Fibroblast of skin of abdomen (primary cell): ENCODE measurements at places on chromosomes 13 and 19.

- DNase-seq, result no peak
Observed at GRCh38 chr13:113466383-113466782, 13.1 kb upstream of the ADPRHL1 start.

DNA sequence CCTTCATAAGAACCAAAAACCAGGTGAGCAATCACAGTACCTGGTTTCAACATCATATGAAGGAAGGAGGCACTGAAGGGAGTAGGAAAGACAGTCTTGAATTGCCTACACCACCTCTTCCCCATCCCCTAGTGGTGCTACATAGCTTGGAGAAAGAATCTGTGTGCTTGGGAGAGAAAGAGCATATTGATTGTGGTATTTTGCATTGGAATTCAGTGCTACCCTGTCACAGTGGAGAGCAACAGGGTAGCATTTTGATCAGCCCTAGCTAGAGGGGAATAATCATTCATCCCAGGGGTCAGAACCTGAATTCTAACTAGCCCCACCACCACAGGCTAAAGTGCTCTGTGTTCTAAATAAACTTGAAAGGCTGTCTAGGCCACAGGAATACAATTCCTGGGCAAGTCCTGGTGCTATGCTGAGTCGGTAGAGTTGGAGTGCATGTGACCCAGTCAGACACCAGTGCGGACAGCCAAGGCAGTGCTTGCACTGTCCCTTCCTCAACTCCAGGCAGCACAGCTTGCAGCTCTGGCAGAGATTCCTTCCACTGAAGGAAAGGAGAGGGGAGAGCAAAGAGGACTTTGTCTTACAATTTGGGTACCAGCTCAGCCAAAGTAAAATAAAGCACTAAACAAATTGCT, 158.7 kb downstream of the VWA8 start:
- DNase-seq, result no peak

DNA sequence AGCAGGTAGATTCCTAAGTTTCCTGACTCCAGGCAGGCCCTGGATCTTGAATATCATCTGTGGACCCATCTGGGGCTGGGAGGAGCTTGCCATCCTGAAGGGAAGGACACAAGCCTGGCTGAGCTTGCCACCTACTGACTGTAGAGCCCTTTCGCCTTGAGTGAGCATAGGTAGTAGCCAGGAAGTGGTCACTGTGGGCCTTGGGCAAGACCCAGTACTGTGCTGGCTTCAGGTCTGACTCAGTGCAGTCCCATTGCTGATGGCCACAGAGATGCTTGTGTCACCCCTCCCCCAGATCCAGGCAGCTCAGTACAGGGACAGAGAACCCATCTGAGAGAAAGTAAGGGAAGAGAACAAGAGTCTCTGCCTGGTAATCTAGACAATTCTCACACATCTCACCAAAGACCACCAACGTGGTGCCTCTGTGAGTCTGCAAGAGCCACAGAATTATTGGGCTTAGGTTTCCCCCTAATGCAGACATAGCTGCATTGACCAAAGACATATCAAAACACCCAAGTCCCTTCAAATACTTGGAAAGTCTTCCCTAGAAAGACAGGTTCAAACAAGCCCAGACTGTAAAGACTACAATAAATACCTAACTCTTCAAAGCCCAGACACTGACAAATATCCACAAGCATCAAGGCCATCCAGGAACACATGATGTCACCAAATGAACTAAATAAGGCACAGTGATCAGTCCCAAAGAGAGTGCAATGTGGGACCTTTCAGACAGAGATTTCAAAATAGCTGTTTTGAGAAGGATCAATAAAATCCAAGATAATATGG, 108.2 kb upstream of the WASF3 start:
- no peak for DNase-seq

- peak; percentile 53 for DNase-seq
Observed at GRCh38 chr19:10270616-10271394, at the start of gene ICAM1. TSS of gene ICAM1 (plus strand) at chr19:10271120. CDS start at chr19:10271160, 40 bp downstream.

DNA sequence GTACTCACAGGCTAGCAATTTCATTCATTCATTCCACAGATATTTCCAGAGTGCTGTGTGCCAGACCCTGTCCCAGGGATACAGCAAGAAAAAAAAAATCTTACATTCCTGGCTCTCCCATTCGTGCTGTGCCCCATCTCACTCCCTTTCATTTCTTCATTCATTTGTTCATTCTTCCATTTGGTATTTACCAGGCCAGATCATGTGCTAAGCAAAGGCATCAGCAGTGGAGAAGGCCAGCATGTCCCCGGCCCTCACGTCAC, 2.3 kb downstream of the MAP3K10 start:
- DNase-seq, result peak; percentile 38

DNA sequence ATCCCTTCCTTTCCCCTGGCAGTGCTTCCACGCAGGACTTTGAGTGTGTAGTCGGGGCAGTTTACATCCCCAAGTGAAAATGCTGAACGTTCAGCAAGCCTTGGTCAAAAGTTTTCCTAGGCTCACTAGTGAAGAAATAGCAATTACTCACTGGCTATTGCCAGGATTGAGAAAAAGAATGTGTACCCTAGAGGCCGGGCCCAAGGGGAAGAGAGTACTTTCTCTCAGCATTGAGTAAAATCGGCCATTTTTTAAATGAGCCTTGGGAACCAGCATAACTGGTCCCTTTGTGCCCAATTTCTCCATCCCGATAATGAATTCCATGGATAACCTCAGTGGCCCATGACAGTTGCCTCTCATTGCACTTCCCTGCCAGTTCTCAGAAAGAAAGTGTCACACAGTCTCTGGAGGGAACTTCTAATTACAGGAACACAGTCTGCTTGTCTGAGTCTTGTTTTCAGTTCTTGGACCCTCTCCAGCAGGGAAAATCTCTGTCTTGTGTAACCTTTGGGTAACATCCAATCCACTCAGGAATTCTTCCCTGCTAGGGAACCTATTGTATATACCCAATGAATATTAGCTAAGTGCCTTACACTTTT, 7.3 kb upstream of the OR7D2 start:
- DNase-seq, result no peak

DNA sequence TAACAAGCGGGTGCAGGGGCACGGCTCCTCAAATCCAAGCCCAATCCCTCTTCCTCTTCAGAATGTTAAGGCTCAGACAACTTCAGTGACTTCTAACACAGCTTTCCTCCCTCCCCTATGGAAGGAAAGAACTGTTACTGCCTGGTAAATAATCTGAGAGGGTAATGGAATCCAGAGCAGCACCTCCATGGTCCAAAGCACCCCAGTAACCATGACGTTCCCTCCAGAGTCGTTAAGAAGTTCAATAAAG, 969 bp downstream of the AKT2 start:
- no peak for DNase-seq

- DNase-seq, result no peak
Observed at GRCh38 chr13:111597191-111597611, 276.8 kb downstream of the TEX29 start.

- DNase-seq, result peak; percentile 99
Observed at GRCh38 chr13:79749984-79750551, 269.1 kb downstream of the NDFIP2 start.

DNA sequence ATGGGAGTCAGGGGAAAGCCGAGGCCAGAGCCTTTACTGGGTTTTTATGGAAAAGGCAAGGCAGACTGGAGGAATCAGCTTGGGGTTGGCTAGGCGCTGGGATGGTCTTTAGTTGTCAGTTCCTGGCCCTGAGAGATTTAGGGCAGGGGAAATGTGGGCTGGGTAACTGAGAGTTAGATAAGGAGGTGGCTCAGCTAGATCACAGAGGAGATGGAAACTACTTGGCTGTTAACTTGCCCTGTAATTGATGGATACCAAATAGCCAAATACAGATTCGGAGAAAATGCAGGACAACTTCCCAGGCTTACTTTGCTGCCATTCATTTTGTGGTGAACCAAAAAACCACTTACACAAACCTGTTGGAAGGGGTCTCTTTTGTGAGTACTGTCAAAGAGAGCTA, 54.0 kb downstream of the LRCH1 start:
- no peak for DNase-seq

GRCh38 chr13:113855931-113856715, 7.8 kb downstream of the GAS6 start:
- DNase-seq, result no peak

DNA sequence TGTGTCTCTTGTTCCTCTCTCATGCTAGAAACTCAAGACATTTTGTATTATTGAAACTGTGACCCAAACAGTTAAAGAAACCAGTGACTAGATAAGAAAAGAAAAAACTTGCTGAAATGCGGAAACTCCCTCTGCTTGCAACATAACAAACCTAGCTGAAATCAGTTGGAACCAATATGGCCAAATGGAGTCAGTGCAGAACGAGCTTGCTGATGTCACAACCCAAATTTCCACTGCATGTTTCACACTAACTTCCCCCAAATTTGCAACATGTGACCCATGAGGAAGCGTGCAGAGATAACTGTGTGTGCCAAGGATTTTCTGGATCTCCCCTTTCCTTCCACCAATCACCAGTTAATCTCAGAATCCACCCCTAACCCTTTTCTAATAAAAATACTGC, 208.0 kb downstream of the DLEU7 start:
- DNase-seq, result no peak

DNA sequence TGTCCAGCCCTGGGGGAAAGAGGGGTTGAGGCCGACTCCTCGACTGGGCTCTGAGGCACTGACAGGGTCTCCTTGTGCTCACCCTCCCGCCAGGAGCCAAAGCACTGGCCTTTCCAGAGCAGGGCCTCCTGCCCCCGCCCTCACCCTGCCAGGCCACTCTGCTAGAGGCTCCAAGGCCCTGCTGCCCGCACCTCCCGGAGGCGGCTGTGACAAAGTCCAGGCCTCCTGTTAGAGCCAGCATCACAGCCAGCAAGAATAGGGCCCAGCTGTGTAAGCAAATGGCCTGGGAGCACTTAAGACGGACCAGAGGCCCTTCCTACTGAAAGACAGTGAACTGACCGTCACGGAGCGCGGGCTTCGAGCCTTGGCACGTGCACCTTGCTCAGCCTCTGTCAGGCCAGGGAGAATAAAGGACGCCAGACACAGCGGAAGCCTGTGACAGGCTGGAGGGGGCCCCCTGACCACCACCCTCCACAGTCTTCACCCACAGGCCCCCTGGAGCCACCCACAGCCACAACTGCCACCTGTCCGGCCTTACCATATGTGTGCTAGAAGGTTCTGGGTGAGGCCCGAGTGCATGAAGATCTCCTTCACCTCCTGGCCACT, 50.9 kb downstream of the EPS15L1 start:
- DNase-seq, result no peak

DNA sequence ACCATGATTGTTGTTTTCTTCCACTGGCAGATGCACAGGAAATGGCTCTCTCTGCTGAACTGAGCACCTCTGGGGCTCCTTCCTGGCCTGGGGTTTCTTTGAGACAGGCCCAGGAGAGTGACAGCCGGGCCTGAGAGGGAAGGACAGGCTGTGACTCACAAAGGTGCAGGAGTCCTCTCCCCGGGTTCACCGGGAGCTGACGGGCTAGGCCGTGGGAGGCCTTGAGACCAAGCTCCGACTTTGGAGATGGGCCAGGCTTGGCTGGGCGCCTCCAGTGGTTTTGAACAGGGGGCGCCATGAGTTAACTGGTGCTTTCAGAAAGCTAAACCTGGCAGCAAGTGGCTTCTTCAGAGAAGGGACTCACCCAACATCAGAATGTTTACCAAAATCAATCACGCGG, 143.4 kb downstream of the URI1 start:
- DNase-seq, result peak; percentile 7

- DNase-seq, result no peak
Observed at GRCh38 chr19:46111376-46111775, 13.1 kb downstream of the IGFL3 start.

- no peak for DNase-seq
Observed at GRCh38 chr13:43545317-43545874, 241.4 kb downstream of the ENOX1 start.

GRCh38 chr13:49538404-49538803, 42.7 kb downstream of the PHF11 start:
- DNase-seq, result no peak

DNA sequence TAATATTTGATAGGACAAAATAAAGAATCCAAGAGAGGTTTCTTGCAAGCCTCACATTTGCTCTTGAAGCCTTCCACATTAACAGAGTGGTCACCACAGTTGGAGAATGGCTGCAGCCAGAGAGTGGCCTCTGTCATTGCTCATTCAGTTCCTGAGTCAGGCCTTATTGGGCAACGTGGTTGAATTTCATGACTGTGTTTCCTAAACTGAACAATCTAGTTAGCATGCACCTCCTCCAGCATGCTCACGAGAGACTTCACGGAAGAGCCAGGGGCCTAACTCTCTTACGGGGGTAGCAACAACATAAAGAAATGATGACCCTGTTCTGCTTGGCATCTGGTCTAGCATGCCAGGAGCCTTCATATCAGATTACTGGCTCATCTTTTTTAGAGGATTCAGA, 9.6 kb upstream of the UBL3 start:
- peak; percentile 77 for DNase-seq

GRCh38 chr13:71149046-71149445, 718.0 kb downstream of the DACH1 start:
- DNase-seq, result no peak

GRCh38 chr13:113485545-113485944, 5.0 kb downstream of the DCUN1D2 start:
- no peak for DNase-seq

GRCh38 chr19:41599175-41599966, 23.4 kb downstream of the CEACAM21 start:
- DNase-seq, result no peak

DNA sequence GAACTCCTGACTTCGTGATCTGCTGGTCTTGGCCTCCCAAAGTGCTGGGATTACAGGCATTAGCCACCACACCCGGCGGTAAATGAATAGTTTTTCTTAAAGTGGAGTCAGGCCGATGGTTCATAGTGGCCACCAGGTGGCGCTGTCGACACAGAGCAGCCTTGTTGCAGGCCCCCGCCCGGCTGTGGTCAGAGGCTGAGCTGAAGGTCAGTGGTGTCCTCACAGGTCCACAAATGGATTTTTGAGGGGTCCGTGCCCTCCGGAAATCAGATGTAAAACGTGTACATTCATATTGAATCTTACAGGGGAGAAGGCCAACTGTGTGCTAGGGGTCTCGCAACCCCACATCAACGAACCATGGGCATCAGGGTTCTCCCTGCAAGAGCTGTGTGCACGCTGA, 13.4 kb upstream of the WDR18 start:
- DNase-seq, result no peak

GRCh38 chr19:17135001-17135853, 59.6 kb downstream of the MYO9B start:
- DNase-seq, result peak; percentile 97

GRCh38 chr13:113542751-113543424, 41.7 kb upstream of the TFDP1 start:
- DNase-seq, result no peak

DNA sequence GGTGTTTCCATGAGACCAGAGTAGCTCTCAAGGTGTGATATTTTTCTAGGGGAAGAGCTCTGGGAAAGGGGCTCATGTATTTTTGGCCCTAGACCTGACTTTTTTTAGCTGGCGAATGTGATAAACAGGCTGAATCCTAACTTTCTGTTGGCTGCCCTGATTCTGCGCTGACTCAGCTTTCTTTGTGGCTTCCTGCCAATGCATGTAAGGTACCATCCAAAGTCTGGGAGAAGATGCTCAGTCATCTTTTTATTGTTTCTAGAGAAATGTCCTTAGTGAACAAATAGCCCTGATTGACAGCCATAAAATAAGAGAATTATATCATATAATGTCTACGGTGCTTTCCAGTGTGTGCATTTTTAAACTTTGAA, 113.6 kb upstream of the MBNL2 start:
- peak; percentile 57 for DNase-seq
